ENCODE measurements at places on chromosomes 3 and 15. TPM values are rescaled to one million over a fixed set of nuclear protein-coding genes. Genes with fewer than 3 reads are reported as not detected.

DNA sequence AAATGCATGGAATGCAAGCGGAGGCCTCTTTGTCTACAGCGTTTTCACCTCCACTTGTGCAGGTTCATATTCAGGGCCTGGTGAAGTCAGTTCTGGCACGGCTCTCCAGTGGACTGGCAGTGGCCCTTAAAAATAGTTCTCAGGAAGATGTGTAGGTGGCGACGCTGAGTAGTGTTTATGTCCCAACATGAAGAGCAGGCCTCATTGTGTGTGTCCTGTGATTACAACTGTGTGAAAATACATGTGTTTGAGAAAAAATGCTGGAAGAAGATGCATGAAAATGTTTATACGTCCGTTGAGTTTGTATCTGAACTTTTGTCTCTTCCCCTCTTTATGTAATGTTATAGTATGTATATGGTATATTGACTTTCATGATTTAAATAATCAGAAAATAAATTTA is 7.2 kb downstream of the LIPC start:
- peak; percentile 17 for DNase-seq

DNA sequence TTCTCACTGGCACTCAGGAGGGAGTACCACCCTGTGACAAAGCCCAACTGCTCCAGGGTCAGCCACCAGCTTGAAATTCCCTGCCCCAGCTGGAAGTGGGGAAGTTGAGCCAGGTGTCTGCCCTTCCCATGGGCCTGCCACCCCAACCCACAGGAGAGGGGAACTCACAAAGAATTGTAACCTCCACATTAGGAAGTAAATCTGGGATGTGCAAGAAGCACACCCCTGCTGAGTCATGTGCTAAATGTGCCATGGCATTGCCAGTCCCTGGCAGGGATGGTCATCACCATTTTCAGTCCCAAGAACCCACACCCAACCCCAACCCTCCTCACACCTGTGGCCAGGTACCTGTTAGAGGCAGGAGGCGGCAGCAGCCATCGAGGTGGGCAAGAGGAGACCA is 165.2 kb upstream of the THBS1 start:
- no peak for DNase-seq

The UACA gene
- 19.0 TPM for total RNA-seq

- DNase-seq = no peak
Measured at GRCh38 chr3:159008401-159008800, 206.5 kb downstream of the MFSD1 start.

DNA sequence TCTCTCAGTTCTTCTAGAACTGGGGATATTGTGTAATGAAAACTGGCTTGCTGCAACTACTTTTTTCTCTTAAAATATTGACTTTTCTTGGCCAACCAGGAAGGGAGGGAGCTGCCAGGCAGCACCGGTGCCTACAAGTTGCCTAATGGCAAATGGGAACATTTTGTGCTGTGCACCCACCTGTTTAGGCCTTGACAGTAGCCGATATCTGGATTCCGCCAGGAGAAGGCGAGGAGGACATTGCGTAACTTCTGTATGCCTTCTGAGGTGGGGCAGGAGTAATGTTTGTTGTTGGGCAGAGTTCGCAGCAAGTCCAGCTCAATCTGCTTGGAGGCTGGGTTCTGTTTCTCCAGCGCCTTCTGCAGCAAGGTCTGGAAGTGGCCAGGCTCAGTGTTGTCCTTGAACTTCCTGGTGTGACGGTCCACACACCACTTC is 64.9 kb downstream of the TBC1D2B start:
- no peak for DNase-seq

GRCh38 chr3:36945333-36945980 is 603 bp upstream of the TRANK1 start:
- DNase-seq = no peak

The CIB2 gene
- 5.2 TPM for total RNA-seq

Data from NCI-H460 (cell line).